ENCODE measurements at places on chromosomes 6 and 20. TPM values are rescaled to one million over a fixed set of nuclear protein-coding genes. Genes with fewer than 3 reads are reported as not detected.

GRCh38 chr20:1320902-1321653 is 7.9 kb downstream of the SDCBP2 start:
- peaks cover 8% of the 10 kb centered on the region for H3K36me3 ChIP-seq
- no peak for DNase-seq

GRCh38 chr6:105803442-105803841 is 282.7 kb upstream of the PRDM1 start:
- no peaks in the 10 kb centered on the region for H3K27me3 ChIP-seq
- no peak overlapping the region for H3K4me3 ChIP-seq
- H3K27ac ChIP-seq = no peak overlapping the region
- no peak for DNase-seq

The BTN1A1 gene
- 0.22 TPM for polyA plus RNA-seq

The SNAP25 gene
- 25.6 TPM for polyA plus RNA-seq
